ENCODE measurements at places on chromosomes 16 and 17. TPM values are rescaled to one million over a fixed set of nuclear protein-coding genes. Genes with fewer than 3 reads are reported as not detected.

- H3K27me3 ChIP-seq, result peaks cover 14% of the 10 kb centered on the region
- no peaks in the 10 kb centered on the region for H3K4me1 ChIP-seq
- H3K27ac ChIP-seq, result no peak overlapping the region
Measured at GRCh38 chr16:55331648-55332185, 7.7 kb downstream of the IRX6 start.

GRCh38 chr16:48523415-48524204 lies 86.4 kb downstream of the N4BP1 start:
- no peak overlapping the region for H3K27ac ChIP-seq
- no peak overlapping the region for H3K4me3 ChIP-seq
- H3K36me3 ChIP-seq, result no peaks in the 10 kb centered on the region
- DNase-seq, result no peak
- H3K27me3 ChIP-seq, result no peaks in the 10 kb centered on the region
- no peaks in the 10 kb centered on the region for H3K4me1 ChIP-seq

GRCh38 chr17:69445132-69445531 lies 30.6 kb downstream of the MAP2K6 start:
- no peak overlapping the region for H3K27ac ChIP-seq
- no peak for DNase-seq
- H3K4me3 ChIP-seq, result no peak overlapping the region
- no peaks in the 10 kb centered on the region for H3K27me3 ChIP-seq
- H3K4me1 ChIP-seq, result no peaks in the 10 kb centered on the region

CSH1 gene
- not detected for polyA plus RNA-seq

GRCh38 chr17:44093231-44093900 lies 22.8 kb downstream of the G6PC3 start:
- peaks cover 20% of the 10 kb centered on the region for H3K36me3 ChIP-seq
- H3K4me1 ChIP-seq, result peaks cover 7% of the 10 kb centered on the region
- DNase-seq, result no peak
- H3K27ac ChIP-seq, result no peak overlapping the region

IGSF6 gene
- polyA plus RNA-seq, result 0.20 TPM

GRCh38 chr17:6231465-6231864 lies 161.3 kb downstream of the WSCD1 start:
- no peaks in the 10 kb centered on the region for H3K4me1 ChIP-seq
- H3K27ac ChIP-seq, result no peak overlapping the region
- no peak overlapping the region for H3K4me3 ChIP-seq
- H3K36me3 ChIP-seq, result no peaks in the 10 kb centered on the region

ACSM3 gene
- polyA plus RNA-seq, result 4.2 TPM

GRCh38 chr17:35641032-35641431 lies 53.9 kb downstream of the AP2B1 start:
- DNase-seq, result no peak
- no peak overlapping the region for H3K4me3 ChIP-seq
- H3K4me1 ChIP-seq, result no peaks in the 10 kb centered on the region

SLC38A8 gene
- not detected for polyA plus RNA-seq

- no peak overlapping the region for H3K4me3 ChIP-seq
- no peak overlapping the region for H3K27ac ChIP-seq
- no peak for DNase-seq
- H3K27me3 ChIP-seq, result peaks cover 1% of the 10 kb centered on the region
- peaks cover 17% of the 10 kb centered on the region for H3K4me1 ChIP-seq
- H3K36me3 ChIP-seq, result no peaks in the 10 kb centered on the region
Measured at GRCh38 chr16:68403177-68403576, 45.1 kb downstream of the SMPD3 start.

DNA sequence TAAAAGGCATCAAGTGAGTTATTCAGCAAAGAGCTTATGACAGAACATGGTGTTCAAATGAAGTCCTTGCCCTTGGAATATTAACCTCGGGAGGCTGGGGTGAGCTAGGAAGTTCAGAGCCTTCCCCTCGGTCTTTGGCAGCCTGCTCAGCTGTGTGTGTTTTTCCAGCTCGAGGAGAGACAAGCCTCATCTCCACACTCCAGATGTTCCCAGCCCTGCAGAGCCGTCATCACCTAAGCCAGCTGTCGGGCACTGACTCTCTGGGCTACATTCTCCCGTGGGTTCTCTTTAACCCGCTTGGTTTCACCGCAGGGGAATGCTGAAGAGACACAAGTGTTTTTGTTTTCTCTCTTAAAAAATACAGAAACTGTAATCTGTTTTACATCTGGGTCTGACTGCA lies 47.1 kb downstream of the IRX3 start:
- peaks cover 3% of the 10 kb centered on the region for H3K27me3 ChIP-seq
- H3K4me3 ChIP-seq, result no peak overlapping the region
- no peaks in the 10 kb centered on the region for H3K36me3 ChIP-seq
- H3K4me1 ChIP-seq, result no peaks in the 10 kb centered on the region
- no peak for DNase-seq

MYL4 gene
- polyA plus RNA-seq, result not detected

- H3K36me3 ChIP-seq, result no peaks in the 10 kb centered on the region
- no peaks in the 10 kb centered on the region for H3K4me1 ChIP-seq
- H3K27ac ChIP-seq, result no peak overlapping the region
- no peak overlapping the region for H3K4me3 ChIP-seq
Measured at GRCh38 chr17:6701719-6702118, 11.4 kb downstream of the SLC13A5 start.

PABPN1L gene
- not detected for polyA plus RNA-seq

ATP2A3 gene
- polyA plus RNA-seq, result 38.5 TPM

SPNS2 gene
- polyA plus RNA-seq, result not detected
